Adrenal gland (tissue), 19 donors: ENCODE measurements at places on chromosomes 1 and 21. TPM values are rescaled to one million over a fixed set of nuclear protein-coding genes. Genes with fewer than 3 reads are reported as not detected.
A peak's percentile ranks its signal among the peaks of the same experiment; 100 is the strongest.

OLFML3 gene
- 99.6 TPM for total RNA-seq

PROK1 gene
- total RNA-seq, result 8.1 TPM

DNA sequence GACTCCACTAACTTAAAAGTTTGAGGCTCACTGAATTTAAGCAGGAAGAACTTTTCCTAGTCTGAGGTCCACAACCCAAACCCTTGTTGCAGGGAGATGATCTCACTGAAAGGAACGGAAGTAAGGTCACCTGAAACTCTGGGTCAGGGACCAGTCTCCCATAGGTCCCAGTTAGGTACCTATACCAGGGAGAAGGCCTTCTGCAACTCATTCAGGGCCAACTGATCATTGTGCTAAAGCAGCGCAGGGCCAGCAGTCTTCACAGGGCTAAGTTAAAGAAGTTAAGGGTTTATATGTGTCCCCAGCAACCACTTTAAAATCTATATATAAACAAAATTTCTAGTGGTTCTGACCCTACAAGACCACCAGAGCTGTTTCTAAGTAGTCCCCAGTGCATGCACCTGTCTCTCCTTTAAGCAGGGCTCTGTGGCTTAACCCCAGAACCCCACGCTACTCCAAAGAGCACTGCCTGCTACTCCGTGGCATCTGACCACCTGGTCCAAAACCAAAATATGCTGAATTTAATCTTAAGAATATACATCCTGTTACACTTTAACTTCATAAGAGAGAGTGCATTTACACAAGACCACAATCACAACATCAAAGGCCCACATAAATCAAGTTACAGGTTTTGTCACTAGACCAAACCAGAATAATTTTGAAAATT, 2.8 kb downstream of the SRSF10 start:
- DNase-seq, result no peak
- no peak overlapping the region for H3K4me3 ChIP-seq
- H3K36me3 ChIP-seq, result peaks cover 14% of the 10 kb centered on the region

- DNase-seq, result peak; percentile 52
- peak overlapping the region; percentile 69 for H3K4me3 ChIP-seq
- peak overlapping the region; percentile 88 for H3K27ac ChIP-seq
- no peaks in the 10 kb centered on the region for H3K27me3 ChIP-seq
These were observed 552 bp downstream of the UBR4 start for GRCh38 chr1:19209439-19209989.

DNA sequence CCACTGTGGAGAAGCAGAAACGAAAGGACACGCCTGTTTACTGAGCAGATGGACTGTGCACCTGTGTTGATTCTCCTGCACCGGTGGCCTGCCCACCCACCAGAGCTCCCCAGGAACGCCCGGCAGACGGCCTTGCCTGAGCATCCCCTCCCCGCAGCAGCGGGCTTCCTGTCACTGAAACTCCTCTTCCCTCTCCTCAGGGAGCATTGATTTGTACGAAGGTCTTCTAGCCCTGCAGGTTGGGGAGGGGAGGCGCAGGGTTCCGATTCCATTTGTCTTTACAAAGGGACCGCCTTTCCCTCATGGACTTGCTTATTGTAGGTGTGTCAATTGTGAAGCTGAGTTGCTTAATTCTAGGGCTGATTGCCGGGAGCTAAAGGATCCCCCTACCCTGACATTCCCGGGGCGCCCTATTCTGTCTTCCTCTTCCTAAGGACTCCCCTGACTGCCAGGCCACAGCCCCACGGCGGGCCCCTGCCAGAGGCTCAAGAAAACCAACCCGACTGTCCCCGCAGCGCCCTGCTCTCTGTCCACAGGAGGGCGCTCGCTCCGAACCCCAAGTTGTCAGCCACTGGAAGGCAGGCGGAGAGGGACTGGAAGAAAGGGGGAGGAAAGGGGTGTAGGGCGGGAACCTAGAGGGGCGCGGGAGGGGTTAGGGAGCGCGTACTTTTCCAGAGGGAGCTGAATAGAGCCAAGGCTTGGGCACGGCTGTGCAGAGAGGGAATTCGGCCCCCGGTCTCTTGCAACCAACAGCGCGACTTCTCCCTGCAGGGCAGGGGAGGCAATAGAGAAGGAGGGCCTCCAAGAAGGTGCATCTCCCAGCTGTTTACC, 2.8 kb downstream of the S100A6 start:
- H3K27ac ChIP-seq, result peak overlapping the region; percentile 94
- peaks cover 22% of the 10 kb centered on the region for H3K4me1 ChIP-seq
- H3K36me3 ChIP-seq, result no peaks in the 10 kb centered on the region
- DNase-seq, result peak; percentile 92
- no peaks in the 10 kb centered on the region for H3K27me3 ChIP-seq
